ENCODE measurements at places on chromosomes 3 and 15. TPM values are rescaled to one million over a fixed set of nuclear protein-coding genes. Genes with fewer than 3 reads are reported as not detected.

GRCh38 chr3:10783360-10784351 is 32.4 kb upstream of the SLC6A11 start:
- ATAC-seq = no peak

DNA sequence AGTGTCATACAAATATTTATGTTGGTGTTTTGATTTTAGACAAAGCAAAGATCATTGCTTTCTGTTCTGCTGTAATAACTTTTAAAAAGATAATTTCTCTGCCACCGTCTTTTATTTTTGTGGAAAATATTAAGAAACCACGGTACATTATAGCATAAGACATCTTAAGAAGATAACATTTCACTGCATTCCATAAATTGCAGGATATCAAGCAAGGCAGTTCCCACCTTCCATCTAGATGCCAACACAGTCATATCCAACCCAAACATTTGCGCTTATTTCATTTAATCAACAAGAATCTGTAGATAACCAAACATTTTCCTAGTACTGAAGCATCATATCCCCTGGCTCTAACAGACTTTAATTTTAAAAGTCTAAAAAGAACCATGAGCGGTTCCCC is 25.1 kb downstream of the ARHGAP31 start:
- no peak for ATAC-seq

- peak; percentile 73 for ATAC-seq
These were observed 65.1 kb downstream of the HMCES start for GRCh38 chr3:129343643-129344360.

- no peak for ATAC-seq
These were observed 123.3 kb downstream of the SERPINI1 start for GRCh38 chr3:167858865-167859264.

DNA sequence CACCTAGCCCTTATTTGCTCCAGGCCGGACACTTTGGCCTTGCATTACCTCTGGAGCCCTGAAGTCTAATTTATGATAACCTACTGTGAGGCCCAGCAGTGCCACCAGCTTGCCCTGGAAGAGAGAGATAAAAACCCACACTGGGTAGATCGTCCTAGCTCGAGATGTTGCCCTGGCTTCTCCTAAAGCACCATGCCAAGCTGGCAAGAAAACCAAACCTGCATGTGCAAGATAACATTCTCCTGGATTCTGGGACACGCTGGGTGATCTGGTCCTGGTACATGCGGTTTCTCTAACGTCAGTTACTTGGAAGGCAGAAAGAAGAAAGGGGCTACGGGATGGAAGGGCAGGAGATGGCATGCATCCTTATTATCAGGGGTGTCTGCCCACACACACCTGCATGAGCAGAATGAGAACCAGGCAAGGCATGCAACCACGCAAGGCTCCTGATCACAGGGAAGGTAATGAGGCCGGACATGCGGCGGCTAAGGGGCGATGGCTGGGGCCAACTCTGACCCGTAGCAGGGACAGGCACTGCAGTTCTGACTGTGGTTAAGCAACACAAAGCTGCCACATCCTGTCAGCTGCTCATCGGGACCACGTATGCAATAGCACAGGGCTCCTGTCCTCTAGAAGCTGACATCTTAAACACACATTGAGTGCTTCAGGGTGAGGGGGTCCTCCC is 73.0 kb downstream of the OXNAD1 start:
- peak; percentile 25 for ATAC-seq

DNA sequence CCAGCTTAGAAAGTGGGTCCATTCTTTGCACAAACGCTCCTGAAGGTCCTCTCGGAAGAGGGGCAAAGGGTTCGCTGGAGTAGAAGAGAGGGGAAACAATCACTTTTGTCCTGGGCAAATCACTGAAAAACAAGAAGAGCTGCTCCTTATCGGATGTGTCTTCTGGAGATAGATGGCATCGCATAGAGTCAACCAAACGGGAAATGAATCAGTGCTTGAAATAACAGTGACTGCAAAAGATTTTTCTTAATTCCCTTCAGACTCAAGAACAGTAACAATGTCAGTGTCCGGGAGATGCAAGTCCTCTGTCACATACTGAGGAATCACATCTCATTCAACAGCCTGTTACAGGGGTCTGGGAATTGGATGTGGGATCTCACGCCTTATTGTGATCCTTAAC is 78.8 kb upstream of the PCSK6 start:
- no peak for ATAC-seq

GRCh38 chr15:39710681-39711080 is 72.0 kb downstream of the FSIP1 start:
- no peak for ATAC-seq

- no peak for ATAC-seq
These were observed 17.6 kb downstream of the VGLL4 start for GRCh38 chr3:11626084-11626463.

Gene TM6SF1
- total RNA-seq = 0.48 TPM

Gene APOD
- 3.5 TPM for total RNA-seq

Gene ARHGAP31
- total RNA-seq = 4.3 TPM

Gene IGSF11
- 0.32 TPM for total RNA-seq

Gene KNL1
- total RNA-seq = 8.8 TPM
